ENCODE measurements at places on chromosomes 4 and X. TPM values are rescaled to one million over a fixed set of nuclear protein-coding genes. Genes with fewer than 3 reads are reported as not detected.
A peak's percentile ranks its signal among the peaks of the same experiment; 100 is the strongest.

Gene ZNF718
- 11.9 TPM for total RNA-seq

- no peak for DNase-seq
These were observed 21.6 kb downstream of the PIGG start for GRCh38 chr4:520683-521023.

Gene UBA6
- 162 TPM for total RNA-seq

Gene FAM120C
- total RNA-seq: 4.6 TPM

GRCh38 chrX:74344280-74344622 is 40.3 kb downstream of the ZCCHC13 start:
- no peak for DNase-seq

GRCh38 chr4:108024085-108024877 is 34.6 kb downstream of the HADH start:
- DNase-seq: no peak

Gene C4orf50
- 0.32 TPM for total RNA-seq

DNA sequence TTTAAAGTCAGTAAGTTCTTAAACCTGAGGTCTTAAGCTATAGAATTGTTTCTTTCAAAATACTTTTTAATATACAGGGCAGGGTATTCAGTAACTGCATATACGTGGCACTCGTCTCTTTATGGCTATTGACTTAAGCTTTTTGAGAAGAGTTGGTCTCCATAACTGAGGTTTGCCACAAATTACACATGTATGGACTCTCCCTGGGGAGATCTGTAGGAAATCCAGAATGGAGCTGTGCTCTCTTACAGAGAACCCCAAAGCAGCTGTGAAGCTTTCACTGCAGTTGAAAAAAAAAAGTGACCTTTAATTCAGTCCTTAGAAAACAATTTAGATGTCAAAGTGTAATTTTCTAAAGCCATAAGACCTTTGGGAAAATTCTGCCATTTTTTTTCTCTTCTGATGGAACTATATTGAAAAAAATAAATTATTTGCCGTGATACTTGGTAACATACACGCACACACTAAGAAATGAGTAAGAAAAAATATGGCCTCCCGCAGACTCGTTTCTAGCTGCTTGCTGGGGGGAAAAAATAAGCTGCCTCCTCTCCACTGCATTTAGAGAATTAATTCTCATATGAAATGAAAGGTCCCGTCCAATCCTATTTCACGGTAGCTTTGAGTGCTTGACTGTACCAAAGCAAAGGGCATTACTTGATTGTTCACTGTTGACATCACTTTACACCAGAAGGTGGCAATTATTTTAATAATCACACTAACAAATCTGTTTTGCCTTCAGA is 159.4 kb upstream of the TENM3 start:
- no peak for DNase-seq

- DNase-seq: no peak
These were observed 1383.3 kb downstream of the FAM133A start for GRCh38 chrX:95057341-95057740.

- no peak for DNase-seq
These were observed 1.8 kb upstream of the DOCK11 start for GRCh38 chrX:118493653-118494297.

Gene MAGEB2
- not detected for total RNA-seq

GRCh38 chrX:91435395-91435794 is 756 bp downstream of the PABPC5 start:
- DNase-seq: peak; percentile 8

- no peak for DNase-seq
These were observed 473.3 kb upstream of the ADGRL3 start for GRCh38 chr4:60726779-60727178.

- peak; percentile 46 for DNase-seq
These were observed 52.4 kb downstream of the SEPTIN11 start for GRCh38 chr4:77001907-77002306.

DNA sequence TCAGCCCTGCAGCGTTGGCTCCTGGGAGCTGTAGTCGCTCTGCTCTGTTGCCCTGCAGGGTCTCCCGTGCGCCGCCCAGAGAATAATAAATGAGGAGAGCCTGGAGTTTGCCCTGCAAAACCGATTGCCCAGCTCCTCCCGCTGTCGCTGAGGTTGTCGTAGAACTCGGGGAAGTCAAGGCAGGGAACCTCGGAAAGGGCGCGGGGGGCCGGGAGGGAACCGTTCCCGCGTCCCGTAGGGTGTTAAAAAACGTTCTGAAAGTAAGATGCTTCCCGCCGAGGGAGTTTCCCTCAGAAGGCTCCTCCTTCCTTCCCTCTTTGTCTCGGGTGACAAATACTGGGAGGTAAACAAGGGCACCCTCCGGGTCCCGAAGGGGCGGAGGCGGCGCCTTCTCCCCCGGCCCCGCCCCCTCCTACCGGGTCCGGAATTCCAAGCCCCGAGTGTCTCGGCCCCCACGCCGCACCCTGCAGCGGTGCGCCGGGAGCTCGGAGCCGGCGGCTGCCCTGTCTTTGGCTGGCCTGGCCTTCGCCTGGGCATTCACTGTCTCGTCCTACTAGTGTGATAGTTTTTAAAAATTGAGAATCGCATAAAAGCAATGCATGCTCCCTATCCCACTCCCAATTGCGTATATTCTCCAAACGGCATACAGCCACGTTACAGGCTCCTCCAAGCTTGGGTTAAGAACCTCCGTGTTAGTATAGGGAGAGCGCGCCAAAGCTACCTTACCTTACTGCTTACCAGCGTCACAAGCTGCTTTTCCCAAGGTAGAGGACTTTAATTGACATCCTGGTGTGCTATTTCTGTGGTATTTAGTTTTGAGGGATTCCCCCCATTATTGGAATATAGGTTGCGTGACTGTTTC is 964 bp upstream of the HMGB2 start:
- DNase-seq: peak; percentile 96

DNA sequence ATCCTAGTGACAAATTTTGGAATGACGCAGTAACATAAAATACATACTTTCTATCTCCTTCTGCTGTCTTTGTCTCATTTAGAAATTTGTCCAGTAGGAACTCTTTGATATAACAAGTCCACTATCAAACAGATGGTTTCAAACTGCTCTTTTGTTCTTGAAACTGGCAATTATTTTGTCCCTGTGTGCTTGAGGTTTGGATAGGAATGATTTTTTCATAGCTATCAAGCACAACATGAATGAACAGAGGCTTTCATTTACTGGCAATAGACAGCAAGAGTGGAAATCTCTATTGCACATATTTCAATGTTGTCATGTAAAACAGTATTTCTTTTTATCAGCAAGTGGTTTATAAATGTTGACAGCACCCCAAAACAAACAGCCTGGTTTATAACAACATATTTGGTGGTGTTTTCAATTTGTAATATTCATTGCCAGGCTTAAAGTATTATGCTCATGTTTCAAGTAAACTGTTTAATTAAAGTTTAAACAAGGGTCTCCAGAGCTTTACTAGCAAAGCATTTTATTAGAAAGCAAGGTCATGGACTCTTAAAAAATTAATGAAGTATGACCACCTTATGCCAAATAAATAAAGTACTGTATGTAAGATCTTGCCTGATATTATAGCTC is 60.0 kb downstream of the TIGD2 start:
- DNase-seq: no peak

- DNase-seq: no peak
These were observed 48.1 kb downstream of the NPY5R start for GRCh38 chr4:163391756-163392155.

- no peak for DNase-seq
These were observed 421.3 kb downstream of the FAT4 start for GRCh38 chr4:125736057-125736456.

Gene PDLIM3
- 1.4 TPM for total RNA-seq

DNA sequence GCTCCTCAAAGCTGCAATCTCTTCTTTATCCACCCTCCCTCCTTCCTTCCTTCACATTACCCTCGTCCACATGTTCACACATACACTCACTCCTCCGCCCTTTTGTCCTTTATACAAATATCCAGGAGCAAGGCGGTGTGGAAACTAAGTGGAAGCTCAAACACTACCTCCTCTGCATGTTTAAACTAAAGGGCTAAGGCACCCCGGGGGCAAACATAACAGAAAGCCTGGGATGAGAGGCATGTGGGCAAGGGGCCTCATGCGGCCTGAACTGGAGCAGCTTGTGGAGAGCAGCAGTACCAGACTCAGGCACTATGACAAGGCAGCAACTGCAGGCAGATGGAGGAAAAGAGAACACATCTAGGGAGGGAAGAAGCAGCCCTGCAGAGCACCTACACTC is 9.5 kb downstream of the MAB21L2 start:
- peak; percentile 80 for DNase-seq

GRCh38 chr4:41443340-41444079 is 94.4 kb upstream of the LIMCH1 start:
- no peak for DNase-seq

DNA sequence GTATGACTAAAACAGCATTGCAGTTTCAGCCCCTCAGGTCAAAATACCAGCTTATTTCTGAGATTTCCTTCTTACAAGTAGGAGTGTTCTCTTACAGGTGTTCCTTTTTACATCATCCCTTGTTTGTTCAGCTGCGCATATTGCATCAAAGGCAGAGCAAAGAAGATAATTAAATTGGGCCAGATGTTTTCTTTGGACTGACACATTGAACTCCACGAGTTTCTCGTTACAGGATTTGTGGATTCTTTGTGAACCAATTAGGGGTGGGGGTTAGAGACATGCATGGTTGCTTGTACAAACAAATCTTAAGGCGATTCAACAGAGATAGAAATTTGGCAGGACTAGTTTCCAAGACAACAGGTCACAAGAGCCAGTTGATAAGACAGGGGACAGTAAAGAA is 95.7 kb downstream of the SPANXN4 start:
- peak; percentile 35 for DNase-seq

- no peak for DNase-seq
These were observed 260 bp upstream of the CCDC149 start for GRCh38 chr4:24913119-24913485.

DNA sequence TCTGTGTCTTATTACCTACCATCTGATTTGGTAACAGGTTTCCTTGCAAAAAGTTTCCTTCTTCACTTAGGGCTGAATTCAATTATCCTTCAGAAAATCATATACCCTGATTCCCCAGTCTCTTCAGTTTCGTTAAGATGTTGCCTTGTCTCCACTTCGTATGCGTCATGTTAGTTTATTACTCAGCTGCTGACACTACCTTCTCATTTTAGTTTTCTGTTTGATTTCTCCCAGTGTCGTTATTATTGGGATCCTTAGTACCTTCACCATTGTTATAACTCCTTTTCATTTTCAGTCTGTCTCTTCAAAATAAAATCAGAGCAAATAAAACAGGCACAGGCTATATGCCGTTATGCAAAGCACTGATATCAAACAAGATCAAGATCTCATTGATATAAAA is 87.5 kb upstream of the RBPJ start:
- no peak for DNase-seq

- no peak for DNase-seq
These were observed 101.5 kb upstream of the LIMCH1 start for GRCh38 chr4:41436419-41436818.

Gene CT47B1
- not detected for total RNA-seq

Gene EVC
- 3.6 TPM for total RNA-seq

DNA sequence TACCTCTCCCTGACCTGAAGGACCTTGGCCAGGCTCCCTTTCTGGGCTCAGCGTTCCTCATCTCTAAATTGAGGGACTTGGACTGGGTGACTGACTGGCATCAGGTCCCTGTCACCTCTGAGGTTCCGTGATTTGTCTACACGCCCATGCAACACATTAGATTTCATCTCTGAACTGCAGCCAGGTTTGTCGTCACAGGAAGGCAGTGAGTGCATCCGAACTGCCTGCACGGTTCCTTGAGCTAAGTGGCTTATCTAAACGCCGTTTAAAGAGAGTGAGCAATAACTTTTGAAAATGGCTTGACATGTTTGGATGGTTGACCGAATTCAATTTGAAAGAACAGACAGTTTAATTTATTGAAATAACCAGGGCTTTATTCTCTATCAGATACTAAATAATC is 70.1 kb downstream of the PCYT1B start:
- DNase-seq: no peak

Gene CYLC1
- total RNA-seq: not detected

DNA sequence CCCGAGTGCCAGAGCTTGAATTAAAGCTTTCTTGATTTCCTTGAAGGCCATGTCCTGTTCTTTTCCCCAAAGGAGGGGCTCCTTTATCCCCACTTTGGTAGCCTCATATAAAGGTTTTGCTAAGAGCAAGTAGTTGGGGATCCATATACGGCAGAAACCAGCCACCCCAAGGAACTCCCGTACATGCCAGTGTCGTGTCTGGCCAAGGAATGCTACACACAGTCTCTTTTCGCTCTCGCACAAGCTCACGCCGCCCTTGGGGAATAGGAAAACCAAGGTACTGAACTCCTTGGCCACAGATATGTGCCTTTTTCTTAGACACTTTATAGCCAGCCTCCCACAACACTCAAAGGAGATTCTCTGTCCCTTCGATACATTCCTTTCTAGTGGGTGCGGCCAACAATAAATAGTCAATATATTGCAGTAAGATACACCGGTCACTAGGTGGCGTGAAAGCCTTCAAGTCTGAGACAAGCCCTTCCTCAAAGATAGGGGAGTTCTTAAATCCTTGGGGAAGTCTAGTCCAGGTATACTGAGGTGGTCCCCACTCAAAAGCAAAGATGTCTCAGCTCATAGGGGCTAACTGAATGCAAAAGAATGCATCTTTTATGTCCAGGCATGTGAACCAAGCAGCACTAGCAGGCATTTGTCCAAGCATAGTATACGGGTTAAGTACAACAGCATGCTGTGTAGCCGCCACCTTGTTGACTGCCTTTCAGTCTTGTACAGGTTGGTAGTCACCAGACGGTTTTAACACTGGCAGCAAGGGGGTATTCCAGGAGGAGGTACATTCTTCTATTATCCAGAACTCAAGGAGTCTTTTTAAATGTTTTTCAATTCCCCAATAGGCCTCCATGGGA is 57.8 kb upstream of the XAGE1B start:
- DNase-seq: peak; percentile 76

Gene LPAR4
- 49.1 TPM for total RNA-seq

DNA sequence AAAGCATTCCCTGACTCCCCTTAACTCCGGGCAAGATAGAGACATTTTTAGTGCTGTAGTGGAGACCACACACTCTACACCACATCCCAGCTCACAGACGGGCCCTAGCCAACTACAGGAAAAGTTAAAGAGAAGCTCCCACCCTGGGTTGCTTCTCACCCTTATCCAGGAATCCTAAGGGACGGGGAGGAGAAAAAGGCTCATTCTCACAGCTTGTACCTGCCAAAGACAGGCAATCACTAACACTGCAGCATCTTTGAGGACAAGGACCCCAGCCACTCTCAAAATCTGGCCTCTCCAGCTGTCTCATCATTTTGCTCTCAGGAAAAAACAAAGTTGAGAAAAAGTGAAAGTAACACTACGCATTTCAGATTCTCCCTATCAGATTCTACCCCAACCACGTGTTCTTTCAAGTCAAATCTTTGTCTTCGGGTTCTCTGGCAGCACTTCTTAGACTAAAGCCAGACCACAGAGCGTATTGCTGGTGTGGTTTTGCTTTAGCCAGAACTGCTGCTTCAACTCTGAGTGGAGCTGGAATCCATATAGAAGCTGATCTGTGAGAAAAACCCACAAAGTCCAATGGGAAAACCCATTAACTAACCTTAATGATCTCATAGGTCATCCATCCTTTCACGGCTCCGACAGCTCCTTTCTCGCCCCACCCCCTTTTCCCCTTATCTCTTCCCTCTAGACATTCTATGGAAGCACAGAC is 605.9 kb upstream of the DIPK2B start:
- no peak for DNase-seq

Measured in neural progenitor cell (in vitro differentiated cells).